ENCODE measurements at places on chromosomes 6 and 20.

- no peak for DNase-seq
These were observed 333.5 kb downstream of the NRN1 start for GRCh38 chr6:5673019-5673790.

- DNase-seq, result peak; percentile 82
These were observed 25.4 kb downstream of the HLA-F start for GRCh38 chr6:29748391-29749307.

GRCh38 chr20:38624084-38624483, 22.5 kb downstream of the ARHGAP40 start:
- no peak for DNase-seq

- DNase-seq, result no peak
These were observed 49.8 kb upstream of the ADTRP start for GRCh38 chr6:11828262-11828870.

GRCh38 chr6:43627008-43627825, 1.8 kb downstream of the GTPBP2 start:
- DNase-seq, result peak; percentile 91
